DMS 273 treated with DMSO at 0.1 percent for 48 hours (cell line): ENCODE measurements at places on chromosomes 2 and 18.

DNA sequence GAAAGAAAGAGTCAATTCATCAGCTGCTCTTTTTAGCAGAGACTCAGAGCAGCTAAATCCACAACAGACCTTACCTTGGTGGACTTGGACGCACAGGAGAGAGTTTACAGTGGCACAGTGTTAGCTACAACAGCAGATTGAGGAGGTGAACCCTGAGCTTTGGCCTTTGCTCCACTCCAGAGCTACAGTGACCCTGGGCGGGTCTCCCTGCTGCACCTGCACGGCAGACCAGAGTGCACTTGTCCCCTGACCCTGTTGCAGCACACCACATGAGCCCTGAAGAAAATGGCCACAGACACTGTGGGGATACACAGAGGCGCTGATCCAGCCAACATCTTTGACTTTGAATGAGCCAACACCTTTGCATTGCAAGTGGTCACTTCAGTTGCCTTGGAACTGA is 11.0 kb downstream of the SLC19A3 start:
- DNase-seq = no peak

GRCh38 chr2:10285556-10286198 is 17.0 kb upstream of the HPCAL1 start:
- peak; percentile 14 for DNase-seq

DNA sequence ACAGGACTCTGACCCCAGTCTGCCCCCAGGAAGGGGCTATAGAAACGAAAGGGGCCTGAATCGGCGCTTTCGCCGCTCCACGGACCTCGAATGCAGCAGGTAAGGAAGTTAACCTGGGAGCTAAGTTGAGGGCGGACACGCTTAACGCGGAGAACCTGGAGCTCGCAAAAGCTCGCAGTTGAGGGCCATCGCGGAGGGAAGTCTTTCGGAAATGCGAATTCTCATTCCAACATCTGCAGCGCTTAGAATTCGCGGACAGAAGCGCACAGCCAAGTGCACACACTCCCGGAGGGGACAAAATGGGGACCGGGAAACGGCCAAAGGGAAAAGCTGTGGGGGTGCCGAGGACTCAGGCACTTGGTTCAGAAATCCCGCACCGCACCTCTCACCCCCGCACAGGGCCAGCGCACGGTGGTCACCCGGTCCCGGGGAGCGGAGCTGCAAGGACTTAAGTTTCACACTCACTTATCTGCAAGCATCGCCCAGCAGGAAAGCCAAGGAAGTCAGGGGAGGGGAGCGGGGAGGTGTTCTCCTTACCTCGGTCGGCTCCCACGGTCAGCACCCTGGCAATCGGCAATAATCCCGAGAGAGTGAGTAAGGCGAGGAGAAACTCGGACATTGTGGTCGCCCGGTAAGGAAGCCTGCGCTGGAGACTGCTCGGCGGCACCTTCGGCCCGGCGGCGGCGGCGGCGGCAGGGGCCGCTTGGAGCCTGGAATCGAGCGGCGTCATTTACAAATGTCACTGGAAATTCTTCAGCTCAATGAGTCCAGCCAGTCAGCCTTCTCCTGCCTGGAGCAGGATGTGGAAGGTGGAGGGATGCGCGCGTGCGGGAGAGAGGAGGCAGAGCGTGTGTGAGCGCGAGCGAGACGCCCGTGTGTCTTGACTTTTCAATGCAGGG is 456 bp downstream of the LRP1B start:
- DNase-seq = no peak

- no peak for DNase-seq
Observed at GRCh38 chr2:102321941-102322719, 10.8 kb downstream of the IL1RL1 start.

DNA sequence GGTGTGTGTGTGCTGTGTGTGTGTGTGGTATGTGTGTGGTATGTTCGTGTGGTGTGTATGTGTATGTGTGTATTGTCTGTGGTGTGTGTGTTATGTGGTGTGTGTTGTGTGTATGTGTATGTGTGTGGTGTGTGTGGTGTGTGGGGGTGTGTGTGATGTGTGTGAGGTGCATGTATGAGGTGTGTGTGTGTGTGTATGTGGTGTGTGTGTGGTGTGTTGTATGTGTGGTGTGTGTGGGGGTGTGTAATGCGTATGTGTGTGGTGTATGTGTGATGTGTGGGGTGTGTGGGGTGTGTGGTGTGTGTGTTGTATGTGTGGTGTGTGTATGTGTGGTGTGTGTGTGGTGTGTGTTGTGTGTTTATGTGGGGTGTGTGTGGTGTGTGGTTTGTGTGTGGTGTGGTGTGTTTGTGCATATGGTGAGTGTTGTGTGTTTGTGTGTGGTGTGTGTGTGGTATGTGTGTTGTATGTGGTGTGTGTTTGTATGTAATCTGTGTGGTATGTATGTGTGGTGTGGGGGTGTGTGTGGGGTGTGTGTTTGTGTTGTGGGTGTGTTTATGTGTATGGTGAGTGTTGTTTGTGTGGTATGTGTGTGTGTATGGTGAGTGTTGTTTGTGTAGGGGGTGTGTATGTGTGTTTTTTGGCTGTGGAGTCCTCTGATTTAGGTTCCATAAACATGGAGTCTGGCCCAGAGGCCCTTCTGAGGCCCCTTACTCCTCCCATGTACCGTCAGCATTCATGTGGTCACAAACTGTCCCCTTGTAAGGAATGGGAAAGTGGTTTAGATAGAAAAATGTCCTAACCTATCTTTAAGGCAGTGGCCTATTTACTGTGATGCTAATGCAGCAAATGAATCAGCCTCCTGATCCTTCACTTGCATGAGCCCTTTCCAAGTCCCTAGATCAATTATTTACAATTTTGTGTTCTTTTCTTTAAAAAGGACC is 116.0 kb downstream of the ALPK2 start:
- DNase-seq = no peak

GRCh38 chr18:3952031-3952430 is 502.1 kb downstream of the TGIF1 start:
- DNase-seq = no peak

DNA sequence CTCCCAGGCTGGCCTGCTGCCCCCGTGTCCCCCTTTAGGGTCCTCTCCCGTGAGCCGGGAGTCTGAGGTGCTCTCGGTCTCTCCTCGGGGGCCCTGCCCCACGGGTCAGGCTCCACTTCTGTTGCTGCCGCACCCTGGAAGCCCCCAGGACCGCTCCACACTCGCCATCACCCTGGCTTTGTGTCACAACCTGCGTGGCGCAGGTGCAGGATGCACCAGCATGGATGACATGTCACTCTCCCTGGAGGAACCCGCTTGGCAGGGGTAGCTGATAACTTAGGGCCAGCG is 10.8 kb upstream of the ARHGEF4 start:
- DNase-seq = no peak

- no peak for DNase-seq
Observed at GRCh38 chr2:121086450-121086849, 198.6 kb downstream of the TFCP2L1 start.

- DNase-seq = no peak
Observed at GRCh38 chr18:65230311-65230710, 520.5 kb upstream of the CDH7 start.

GRCh38 chr2:207983641-207984042 is 41.7 kb downstream of the PLEKHM3 start:
- no peak for DNase-seq

GRCh38 chr2:169146220-169146619 is 76.9 kb downstream of the DHRS9 start:
- DNase-seq = no peak

GRCh38 chr2:207289295-207290018 is 123.7 kb upstream of the KLF7 start:
- DNase-seq = no peak

GRCh38 chr2:70961648-70961994 is 16.8 kb upstream of the ANKRD53 start:
- no peak for DNase-seq

DNA sequence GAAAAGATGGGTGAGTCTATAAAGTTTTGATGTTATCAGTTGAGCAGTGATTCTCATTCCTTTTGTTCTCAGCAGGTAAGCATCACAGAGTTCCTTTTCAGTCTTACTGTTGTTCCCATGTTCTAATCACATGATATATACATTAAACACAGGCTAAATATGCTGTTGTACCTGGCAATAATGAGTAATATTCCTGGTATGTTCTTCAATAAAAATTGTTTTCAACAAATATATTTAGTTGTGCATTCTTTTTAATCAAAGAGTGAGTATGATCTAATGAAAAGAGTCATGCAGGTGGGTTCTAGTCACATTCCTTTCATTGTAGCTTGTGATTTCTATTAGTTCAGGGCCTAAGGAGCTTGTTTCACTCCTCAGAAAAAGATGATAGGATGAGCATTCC is 288.3 kb upstream of the NETO1 start:
- DNase-seq = no peak

GRCh38 chr2:10161961-10162441 is 39.5 kb downstream of the RRM2 start:
- DNase-seq = peak; percentile 60

- no peak for DNase-seq
Observed at GRCh38 chr2:139159177-139159576, 379.0 kb upstream of the NXPH2 start.

- no peak for DNase-seq
Observed at GRCh38 chr2:172072706-172073105, 12.6 kb upstream of the DLX1 start.

DNA sequence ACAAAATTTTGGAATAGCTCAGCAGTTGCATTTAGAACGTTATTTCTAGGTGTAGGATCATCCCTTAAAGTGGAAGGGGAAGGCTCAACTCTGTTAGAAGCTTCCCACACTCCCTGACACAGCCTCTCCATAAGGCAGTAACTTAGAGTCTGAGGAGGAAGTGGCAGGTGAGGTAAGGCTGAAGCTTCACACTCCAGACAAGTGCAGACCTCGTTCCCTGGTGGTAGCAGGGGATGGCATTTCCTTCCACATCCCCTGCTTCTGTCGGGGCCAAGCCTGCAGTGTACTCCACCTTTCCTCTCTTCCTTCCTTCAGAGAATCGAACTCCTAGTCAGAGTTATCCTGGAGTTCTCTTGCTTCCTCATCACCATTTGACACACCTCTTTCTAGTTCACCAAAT is 224.7 kb downstream of the CYRIA start:
- no peak for DNase-seq

DNA sequence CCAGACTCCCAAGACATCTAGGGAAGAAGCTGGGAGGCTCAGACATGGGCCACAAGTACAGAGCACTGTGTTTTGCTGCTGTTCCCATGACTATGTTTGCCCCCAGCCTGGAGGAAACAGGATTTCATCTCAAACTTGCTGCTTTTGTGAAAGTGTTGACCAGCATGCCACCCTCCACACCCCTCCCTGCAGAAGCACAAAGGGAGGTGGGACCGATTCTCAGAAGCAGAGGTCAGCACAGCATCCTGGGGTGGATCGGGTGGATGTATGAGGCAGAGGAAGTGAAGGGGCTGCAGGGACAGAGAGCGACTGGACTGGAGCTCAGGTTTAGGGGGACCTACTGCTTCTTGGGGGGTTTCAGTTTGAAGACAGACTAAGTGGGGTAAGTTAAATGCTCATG is 209.2 kb downstream of the ZNF516 start:
- DNase-seq = no peak

DNA sequence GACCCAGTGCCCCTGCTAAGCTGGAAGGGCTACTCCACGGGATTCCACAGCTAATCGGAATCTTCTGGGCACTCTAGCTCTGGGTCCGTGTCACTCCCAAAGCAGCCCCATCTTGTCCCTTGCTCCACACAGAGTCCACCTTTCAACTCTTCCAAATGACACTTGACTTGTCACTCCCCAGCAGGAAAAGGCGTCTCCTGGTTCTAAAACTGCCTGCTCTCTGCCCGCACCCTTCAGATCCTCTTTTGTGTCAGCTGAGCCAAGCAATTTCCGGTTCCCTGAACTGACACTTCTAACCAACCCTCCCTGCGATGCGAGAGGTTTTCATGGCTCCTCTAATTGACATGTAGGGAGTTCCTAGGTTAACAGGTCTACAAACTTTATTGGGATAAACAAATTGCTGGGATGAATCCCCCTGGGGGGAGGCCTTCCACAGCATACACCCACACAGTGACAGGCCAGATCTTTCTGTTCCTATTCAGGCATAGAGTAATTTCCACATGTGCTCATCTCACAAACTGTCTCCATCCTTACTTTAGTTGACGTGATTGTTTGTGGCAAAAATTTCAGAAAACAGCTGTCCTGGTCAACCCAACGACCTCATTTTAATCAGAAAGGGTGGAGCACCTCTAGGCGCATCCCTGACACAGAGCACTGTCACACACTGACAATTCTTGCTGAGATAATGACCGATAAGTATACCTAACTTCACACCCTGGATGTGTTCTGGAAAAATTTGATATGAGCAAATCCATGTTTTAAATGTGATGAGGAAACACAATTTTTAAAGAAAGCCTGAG is 104.9 kb downstream of the RBMS1 start:
- DNase-seq = no peak

- DNase-seq = no peak
Observed at GRCh38 chr2:158120102-158120501, 18.4 kb downstream of the UPP2 start.

DNA sequence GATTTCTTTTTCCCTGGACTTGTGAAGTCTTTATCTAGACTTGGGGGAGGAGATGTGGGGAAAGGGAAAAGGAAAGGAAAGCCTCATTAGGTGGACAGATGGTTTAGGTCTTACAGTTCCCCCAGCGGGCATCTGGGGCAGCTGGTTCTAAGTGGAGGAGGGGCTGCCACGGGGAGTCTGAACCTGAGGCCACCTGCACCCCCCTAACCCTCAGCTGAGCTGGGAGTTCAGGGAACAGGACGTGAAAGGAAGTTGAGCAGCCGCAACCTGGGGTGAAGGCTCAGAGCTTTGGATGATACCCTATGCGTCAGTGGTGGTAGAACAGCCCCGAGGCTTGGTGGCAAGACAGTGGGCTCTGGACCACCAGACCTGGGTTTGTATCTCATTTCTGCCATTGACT is 26.8 kb downstream of the ITM2C start:
- DNase-seq = peak; percentile 83

DNA sequence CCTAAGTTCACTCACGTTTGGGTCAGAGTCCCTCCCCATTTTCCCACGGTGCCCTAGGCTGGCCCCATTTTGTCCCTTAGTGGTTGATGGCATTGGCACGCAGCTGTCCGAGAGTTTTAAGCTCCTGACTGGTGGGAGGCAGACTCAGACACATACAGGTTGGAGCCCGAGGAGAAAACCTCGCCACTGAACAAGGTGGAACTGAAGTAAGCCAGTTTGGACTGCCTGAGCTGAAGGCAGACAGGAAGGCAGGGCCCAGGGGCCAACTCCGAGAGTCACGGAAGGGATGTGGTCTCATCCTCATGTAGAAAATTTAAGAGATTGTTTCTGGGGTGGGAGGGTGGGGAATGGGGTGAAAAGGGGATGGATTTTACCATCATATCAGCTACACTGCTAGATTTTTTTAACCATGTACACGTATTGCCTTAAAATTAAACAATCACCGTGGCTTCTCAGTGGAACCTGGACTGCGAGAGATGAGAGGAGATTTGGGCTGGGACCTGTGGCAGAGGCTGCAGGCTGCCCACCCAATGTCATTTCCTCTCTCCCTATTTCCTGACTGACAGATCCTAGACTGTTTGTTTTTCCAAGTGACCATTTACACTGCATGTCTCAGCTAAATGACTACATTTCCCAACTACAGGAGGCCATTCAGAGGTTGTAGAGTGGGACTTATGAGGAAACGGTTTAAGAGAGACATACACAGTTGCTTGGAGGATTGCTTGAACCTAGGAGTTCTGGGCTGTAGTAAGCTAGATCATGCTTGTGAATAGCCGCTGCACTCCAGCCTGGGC is 19.4 kb upstream of the NMUR1 start:
- no peak for DNase-seq
